ENCODE measurements at places on chromosomes 2 and 18.
A peak's percentile ranks its signal among the peaks of the same experiment; 100 is the strongest.

DNA sequence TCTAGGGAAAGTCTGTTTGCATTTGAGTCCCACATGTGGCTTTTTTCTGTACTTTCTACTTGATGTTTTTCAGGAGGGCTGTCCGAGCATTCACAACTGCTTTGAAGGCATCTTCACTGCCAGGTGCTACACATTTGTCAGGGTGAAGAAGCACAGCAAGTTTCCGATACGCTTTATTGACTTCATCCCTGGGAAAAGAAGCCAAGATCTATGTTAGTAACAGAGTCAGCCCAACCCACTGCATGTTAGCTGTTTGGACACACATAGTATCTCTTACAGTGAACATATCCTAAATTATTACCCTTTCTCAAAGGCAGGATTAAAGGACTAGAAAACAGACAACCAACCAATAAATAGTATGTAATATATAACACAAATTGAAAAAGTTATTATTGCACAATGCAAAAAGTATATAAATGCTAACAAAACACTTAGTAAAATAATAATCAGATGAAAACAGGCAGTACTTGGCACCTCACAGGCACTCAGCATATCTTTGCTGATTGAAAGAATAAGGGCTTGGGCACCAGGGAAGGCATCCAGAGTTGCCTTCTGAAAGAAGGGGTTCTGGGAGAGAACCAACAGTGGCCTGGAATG, 24.1 kb downstream of the DNAJC27 start:
- no peak overlapping the region for H3K27ac ChIP-seq
- no peaks in the 10 kb centered on the region for H3K27me3 ChIP-seq
- no peak for DNase-seq
- no peak overlapping the region for H3K4me3 ChIP-seq
- H3K4me1 ChIP-seq = peaks cover 4% of the 10 kb centered on the region
- peaks cover 30% of the 10 kb centered on the region for H3K36me3 ChIP-seq

- no peak overlapping the region for H3K27ac ChIP-seq
- H3K27me3 ChIP-seq = no peaks in the 10 kb centered on the region
- H3K36me3 ChIP-seq = no peaks in the 10 kb centered on the region
Measured at GRCh38 chr2:166285215-166285614, 90.5 kb downstream of the SCN9A start.

DNA sequence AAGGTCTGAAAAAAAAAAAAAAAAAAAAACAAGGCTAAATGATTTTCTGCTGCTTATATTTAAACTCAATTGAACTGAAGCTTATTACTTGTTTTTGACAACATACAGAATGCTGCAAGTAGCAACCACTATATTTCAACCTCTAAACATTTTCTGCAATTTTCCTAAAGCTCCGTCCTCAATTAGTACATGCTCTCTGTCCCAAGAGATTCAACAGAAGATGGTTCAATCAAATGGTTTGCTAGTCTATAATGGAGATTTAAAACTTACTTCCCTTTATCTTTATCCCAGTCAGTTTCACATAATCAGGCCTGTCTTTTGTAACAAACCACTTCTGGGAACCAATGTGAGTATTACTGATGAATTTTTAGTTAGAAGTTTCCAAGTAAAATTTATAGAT, 485.1 kb upstream of the CDH7 start:
- DNase-seq = no peak
- H3K27me3 ChIP-seq = no peaks in the 10 kb centered on the region
- H3K4me1 ChIP-seq = no peaks in the 10 kb centered on the region
- no peak overlapping the region for H3K4me3 ChIP-seq

GRCh38 chr18:36338403-36338933, 41.0 kb downstream of the FHOD3 start:
- H3K27me3 ChIP-seq = peaks cover 13% of the 10 kb centered on the region
- no peak overlapping the region for H3K27ac ChIP-seq
- no peaks in the 10 kb centered on the region for H3K36me3 ChIP-seq
- DNase-seq = no peak

- peaks cover 4% of the 10 kb centered on the region for H3K36me3 ChIP-seq
- no peaks in the 10 kb centered on the region for H3K4me1 ChIP-seq
- no peaks in the 10 kb centered on the region for H3K27me3 ChIP-seq
Measured at GRCh38 chr2:72780477-72780876, 45.4 kb downstream of the EXOC6B start.

DNA sequence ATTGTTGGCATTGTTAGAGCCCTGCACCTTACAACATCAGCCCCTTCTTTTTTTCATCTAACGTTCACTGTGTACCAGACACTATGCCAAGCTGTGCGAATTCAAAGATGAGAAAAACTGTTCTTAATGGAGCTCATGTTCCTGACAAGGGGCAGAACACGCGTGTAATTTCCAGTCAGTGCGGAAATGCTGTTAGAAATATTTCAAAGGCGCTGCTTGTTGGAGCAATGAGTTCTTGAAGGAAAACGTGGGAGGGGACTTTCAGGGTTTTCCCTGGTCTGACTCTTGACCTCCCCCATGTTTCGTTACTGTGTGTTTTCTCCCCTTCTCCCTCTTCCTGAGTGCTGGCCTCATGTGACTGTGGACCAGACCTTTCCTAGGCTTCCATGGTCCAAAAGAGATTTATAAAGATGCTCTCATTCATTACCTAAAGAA, 1.5 kb downstream of the MTHFD2 start:
- no peaks in the 10 kb centered on the region for H3K27me3 ChIP-seq
- peaks cover 39% of the 10 kb centered on the region for H3K36me3 ChIP-seq
- peak overlapping the region; percentile 92 for H3K4me3 ChIP-seq
- no peak for DNase-seq
